ENCODE measurements at places on chromosomes 12 and 14.

DNA sequence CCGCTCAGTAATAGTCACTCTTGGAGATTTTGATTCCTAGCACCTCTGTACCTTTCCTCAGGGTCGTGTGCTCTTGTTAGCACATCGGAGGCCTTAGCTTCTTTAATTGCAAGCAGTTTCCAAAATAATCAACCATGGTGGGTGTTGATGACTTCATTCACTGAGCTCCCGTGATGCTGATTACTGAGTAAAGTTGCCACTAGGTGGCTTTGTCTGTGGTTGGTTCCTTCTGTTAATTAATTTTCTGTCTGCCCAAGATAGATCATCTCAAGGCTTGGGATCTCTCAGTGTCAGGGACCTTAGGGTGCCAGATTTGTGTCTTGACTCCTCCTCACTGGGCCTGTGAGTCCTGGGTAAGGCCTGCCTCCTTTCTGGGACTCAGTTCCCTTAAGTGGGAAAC is 54.3 kb downstream of the PTPN11 start:
- DNase-seq, result peak; percentile 5

GRCh38 chr12:122012184-122012583 is 9.5 kb upstream of the BCL7A start:
- DNase-seq, result no peak

DNA sequence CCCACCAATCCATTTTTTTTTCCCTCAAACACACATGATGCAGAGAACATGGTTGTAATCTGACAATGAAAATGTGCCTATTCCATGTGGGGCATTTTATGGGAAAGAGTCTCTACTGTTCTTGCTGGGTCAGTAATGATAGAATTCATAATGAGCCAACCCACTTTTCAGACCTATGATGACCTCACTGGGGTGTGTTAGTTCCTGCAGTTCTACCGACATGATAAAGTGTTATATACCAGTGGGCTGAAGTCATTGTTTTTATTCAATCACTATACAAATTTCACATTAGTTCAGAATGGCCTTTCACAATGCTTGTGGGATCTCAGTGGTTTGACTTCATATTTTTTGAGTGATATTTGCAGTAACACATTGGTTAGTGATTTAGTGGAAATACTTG is 47.5 kb downstream of the PPFIBP1 start:
- peak; percentile 40 for DNase-seq

- peak; percentile 2 for DNase-seq
Observed at GRCh38 chr14:38662781-38663180, 406.9 kb upstream of the CLEC14A start.

DNA sequence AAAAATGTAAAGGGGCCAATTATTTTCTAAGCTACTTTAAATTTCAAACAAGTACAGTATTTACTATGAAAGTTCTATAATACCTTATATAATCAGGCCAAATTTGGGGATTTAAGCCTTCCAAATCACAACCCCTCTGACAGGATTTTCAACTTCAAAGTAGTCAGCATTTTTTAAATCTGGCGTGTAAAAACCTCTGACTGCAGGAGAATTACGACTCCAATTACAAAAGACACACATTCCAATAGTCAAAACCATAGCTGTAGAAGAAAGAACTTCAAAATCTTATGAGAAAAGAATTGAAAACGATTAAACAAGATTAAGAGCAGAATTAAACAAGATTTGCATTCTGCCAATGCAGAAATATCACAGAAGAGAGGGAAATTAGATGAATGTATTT is 12.7 kb downstream of the OSBPL8 start:
- DNase-seq, result no peak

DNA sequence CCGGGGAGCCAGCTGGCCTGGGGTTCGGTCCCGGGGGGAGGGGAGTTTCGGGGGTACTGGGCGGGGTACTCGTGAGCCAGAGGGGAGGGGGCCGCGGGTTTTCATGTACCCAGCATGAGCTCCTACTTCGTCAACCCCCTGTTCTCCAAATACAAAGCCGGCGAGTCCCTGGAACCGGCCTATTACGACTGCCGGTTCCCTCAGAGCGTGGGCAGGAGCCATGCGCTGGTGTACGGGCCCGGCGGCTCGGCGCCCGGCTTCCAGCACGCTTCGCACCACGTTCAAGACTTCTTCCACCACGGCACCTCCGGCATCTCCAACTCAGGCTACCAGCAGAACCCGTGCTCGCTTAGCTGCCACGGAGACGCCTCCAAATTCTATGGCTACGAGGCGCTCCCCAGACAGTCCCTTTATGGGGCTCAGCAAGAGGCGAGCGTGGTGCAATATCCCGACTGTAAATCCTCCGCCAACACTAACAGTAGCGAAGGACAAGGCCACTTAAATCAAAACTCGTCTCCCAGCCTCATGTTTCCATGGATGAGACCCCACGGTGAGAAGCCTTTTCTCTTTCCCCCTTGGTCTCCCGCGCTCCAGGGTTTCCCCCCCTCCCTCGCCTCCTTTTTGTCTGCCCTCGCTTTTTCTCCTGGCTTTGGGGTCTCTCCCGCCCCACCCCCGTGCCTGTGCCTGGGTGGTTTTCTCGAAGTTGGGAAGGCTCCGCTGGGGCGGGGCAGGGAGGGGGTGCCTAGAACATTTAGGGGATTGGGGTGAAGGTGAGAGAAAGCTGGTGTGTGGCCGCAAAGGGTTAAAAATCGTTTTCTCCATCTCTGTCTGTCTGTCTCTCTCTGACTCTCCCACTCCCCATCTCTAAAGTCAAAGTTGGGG is 627 bp downstream of the HOXC8 start:
- DNase-seq, result peak; percentile 68

- DNase-seq, result no peak
Observed at GRCh38 chr12:100926669-100927248, 132.2 kb downstream of the ANO4 start.

DNA sequence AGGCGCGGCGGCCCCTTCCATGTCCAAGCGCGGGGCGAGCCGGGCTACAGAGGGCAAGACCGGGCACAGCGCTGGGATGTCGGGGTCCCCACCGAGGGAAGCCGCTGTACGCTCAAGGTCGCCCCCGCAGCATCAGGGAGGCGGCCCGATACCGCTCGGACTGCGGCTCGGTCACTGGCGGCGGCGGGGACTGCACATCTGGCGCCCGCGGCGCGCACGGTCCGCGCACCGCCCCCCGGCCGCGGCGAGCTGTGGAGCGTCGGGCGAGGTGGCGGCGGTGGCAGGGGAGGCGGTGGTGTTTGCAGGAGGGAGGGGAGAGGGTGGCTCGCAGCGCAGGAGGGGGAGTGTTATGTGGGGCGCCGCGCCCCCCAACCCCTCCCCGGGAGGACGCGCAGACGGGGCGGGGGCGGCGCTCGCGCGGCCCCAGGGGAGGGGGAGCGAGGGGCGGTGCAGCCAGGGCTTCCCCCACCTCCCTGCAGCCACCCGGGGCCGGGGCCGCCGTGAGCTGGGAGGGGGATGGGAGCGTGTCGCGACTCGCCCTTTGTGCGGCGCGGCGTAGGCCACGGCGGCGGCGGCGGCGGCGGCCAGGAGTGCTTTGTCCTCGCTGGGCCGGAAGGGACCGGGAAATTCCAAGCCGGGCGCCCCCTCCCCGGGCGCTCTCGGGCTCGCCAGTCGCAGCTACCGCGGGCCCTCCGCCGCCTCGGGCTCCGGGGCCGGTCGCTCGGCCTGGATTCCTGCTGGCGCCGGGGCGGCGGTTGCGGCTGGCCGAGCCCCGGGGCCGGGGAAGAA is at the start of gene NUAK1:
Gene NUAK1 (minus strand): TSS at position 322 of the 789 bp plus-strand sequence. CDS start 301 bp downstream, at position 21.
- peak; percentile 74 for DNase-seq

GRCh38 chr12:110270125-110270962 is 10.7 kb upstream of the ATP2A2 start:
- peak; percentile 85 for DNase-seq

DNA sequence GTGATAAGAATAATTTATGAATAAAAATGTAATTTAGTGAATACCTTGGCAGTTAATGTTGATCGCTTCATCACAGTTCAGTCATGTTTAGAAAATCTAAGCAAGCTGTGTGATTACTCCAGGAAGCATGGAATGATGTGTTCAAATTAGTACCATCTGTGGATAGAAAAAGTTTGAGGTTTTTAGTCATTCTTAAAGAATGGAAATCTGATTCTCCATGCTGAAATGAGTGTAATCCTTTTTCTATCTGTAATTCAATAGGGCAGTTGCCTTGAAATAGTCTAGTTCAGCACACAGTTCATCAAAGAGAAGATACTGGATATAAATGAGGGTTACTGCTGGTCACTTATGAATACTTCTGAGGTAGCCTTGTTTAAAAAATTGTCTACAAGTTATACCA is 127.2 kb upstream of the MYF6 start:
- DNase-seq, result peak; percentile 90

GRCh38 chr12:98275131-98275475 is 240.3 kb upstream of the TMPO start:
- DNase-seq, result no peak
